ENCODE measurements at places on chromosomes 2 and 18.

DNA sequence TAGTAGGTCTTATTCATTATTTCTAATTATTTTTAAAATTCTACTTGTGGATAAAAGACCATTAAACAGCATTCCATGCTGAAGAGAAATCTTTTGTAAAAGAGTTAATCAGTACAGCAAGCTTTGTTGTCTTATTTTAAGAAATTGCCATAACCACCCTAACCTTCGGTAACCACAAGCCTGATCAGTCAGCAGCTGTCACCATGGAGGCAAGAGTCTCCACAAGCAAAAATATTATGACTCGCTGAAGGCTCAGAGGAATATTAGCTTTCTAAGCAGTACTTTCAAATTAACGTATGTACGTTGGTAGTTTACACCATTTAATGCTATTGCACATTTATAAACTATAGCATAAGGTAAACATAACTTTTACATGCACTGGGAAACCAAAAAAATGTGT, 650.5 kb upstream of the LINC00305 start:
- DNase-seq: no peak

- no peak for DNase-seq
Observed at GRCh38 chr18:75530118-75530517, 102.6 kb upstream of the SMIM21 start.

DNA sequence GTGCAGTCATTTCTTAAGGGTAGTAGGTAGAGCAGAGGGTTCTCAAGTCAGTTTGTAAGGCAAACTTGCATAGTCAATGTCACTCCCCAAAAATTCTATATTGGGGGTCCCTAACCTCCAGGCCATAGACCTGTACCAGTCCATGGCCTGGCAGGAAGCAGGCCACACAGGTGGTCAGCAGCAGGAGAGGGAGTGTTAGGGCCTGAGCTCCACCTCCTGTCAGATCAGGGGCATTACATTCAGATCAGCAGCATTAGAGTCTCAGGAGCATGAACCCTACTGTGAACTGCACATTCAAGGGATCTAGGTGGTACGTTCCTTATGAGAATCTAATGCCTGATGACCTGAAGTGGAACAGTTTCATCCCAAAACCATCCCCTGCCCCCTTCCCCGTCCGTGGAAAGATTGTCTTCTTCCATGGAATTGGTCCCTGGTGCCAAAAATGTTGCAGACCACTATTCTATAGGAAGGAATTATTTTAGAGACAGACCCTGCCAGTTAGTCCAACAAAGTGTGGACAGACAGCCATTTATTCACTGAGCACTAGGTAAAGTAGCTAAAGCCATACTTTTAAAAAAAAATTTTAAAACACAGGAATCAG, 6.7 kb downstream of the COA5 start:
- DNase-seq: no peak

DNA sequence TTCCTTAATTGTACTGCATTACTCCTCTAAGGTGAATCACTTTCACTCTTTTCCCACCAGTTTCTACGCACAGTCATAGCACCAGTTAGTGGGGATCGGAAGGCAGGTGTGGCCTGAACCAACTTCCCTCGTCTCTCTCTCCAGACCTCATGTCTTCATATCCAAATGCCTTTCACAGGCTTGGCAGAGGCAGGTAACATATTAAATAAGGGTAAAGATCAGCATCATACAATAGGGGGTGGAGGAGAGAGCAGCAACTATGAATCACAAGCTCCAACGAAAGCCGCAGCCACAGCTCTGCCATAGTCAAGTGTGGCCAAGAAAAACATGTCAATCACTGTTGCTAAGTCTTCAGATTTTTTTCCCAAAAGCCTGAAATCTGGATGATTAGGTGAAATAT, 40.3 kb downstream of the AP1S3 start:
- no peak for DNase-seq

GRCh38 chr2:69514406-69514805, 77.2 kb upstream of the NFU1 start:
- no peak for DNase-seq

- no peak for DNase-seq
Observed at GRCh38 chr2:175293776-175294175, 112.3 kb upstream of the ATP5MC3 start.

DNA sequence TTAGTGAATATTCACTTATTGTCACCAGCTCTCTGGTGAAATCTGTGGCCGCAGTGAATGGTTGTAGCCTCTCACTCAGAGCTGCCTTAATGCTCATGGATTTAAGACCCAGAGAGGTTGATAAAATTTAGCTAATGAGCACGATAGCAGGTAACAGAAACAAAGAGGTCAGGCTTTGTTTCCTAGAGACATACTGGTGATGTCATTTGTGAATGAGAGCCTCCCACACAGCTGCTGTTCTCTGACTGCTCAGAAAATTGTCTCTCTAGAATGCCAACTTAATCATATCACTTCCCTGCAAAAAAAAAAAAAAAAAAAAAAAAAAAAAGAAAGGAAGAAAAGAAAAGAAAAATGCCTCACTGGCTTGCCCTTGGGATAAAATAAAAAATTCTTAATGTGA, 411.7 kb upstream of the MYT1L start:
- peak; percentile 45 for DNase-seq

DNA sequence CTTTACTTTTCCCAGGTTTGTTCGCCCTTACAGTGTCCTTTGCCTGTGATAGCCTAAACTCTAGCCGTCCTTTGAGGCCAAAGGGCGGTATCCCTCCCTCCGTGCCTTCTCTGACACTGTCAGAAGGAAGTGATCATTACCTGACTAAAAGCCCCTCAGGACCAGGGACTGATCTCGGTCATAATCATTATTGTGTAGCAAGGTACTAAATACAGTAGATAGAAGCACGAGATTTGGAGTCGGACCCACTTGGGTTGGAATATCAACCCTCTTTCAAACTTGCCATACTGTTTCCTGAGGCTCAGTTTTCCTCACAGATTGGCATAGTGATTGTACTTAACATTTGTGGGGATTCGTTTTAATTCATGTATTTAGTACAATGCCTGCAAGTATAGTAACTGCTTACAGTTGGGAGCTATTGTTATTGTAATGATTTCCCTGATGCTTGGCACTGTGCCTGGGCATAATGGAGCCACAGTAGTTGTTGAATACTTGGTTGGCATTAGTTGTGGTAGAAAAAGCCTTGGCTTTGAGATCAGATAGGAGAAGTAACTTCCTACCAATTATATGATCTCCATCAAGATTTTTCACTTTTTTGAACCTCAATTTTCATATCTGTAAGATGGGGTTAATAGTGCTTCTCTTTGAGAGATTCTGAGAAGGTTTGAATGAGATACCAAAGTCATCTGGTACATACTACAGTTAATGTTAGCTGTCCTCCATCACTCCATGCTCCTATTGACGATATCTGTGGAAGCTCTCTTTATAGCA, 836 bp downstream of the STK11IP start:
- no peak for DNase-seq

DNA sequence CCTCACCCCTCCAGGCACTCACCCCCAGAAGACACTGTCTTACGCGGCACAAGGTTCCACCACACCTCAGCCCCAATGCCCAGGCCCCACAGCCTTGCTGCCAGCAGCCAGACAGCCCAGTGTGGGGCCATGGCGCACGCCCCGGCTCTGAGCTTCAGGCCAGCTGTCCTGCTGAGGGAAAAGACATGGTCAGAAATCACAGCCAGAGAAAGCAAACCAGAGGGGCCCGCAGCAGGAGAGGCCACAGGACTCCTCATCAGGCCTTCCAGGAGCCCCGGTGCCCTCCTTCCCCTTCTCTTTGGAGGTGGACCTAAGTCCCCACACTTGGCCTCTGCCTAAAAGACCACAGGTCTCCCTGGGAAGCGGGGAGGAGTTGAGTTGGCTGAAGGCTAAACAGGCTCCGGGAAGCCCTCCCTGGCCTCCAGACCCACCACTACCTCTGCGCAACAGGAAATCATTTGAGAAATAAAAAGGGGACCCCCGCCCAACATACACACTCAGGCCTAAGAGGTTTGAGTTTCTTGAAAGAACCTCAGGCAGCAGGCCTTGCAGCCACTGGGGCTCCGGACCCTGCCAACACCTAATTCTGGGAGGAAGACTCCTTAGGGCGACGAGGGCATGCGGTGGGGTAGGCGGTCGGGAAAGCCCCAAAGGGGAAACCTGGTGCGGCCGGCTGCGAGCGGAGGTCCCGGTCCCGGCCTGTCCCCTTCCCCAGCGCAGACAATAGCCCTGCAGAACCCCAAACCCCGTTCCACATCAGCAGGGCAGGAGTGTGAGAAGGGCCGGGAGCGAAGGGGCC, 1.9 kb downstream of the SEMA4C start:
- no peak for DNase-seq

- peak; percentile 94 for DNase-seq
Observed at GRCh38 chr2:9951522-9952285, at the start of gene GRHL1. GRHL1 (plus strand) TSS chr2:9951693; CDS start chr2:9951834, 141 bp downstream.

DNA sequence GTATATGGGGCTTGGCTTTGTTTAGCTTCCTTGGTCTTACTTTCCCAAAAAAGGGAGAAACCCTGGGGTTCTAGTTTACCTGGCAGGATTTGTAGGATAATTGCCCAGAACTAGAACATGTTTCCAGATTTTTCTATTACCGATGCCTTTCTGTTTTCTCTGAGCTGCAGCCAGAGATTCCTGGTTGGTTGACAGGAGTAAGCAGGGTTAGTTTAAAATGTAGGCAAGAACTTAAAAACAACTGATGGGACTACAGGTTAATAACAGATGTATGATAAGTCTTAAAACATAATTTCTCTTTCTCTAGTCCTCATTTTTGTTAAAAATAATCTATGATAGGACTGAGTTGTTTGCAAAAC, 38.9 kb upstream of the GMCL1 start:
- DNase-seq: no peak

- DNase-seq: no peak
Observed at GRCh38 chr18:22871809-22872525, 61.2 kb upstream of the RBBP8 start.

- DNase-seq: no peak
Observed at GRCh38 chr2:167753142-167753541, 494.3 kb downstream of the STK39 start.

GRCh38 chr2:219851801-219852481, 224.5 kb downstream of the SLC4A3 start:
- no peak for DNase-seq

- DNase-seq: no peak
Observed at GRCh38 chr2:75551434-75551833, 9.3 kb downstream of the EVA1A start.

DNA sequence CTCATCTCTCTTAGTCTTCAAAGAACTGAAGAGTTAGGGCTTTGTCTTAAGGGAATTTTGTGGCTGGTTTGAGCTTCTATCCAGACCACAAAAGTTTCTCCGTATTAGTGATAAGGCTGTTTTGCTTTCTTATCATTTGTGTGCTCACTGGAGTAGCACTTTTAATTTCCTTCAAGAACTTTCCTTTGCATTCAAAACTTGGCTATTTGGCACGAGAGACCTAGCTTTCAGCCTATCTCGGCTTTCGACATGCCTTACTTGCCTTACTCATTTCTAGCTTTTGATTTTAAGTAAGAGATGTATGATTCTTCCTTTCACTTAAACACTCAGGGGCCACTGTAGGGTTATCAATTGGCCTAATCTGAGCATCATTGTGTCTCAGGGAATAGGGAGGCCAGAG, 29.9 kb downstream of the HDHD2 start:
- DNase-seq: no peak

GRCh38 chr2:62215306-62216064, 19.6 kb downstream of the B3GNT2 start:
- no peak for DNase-seq

DNA sequence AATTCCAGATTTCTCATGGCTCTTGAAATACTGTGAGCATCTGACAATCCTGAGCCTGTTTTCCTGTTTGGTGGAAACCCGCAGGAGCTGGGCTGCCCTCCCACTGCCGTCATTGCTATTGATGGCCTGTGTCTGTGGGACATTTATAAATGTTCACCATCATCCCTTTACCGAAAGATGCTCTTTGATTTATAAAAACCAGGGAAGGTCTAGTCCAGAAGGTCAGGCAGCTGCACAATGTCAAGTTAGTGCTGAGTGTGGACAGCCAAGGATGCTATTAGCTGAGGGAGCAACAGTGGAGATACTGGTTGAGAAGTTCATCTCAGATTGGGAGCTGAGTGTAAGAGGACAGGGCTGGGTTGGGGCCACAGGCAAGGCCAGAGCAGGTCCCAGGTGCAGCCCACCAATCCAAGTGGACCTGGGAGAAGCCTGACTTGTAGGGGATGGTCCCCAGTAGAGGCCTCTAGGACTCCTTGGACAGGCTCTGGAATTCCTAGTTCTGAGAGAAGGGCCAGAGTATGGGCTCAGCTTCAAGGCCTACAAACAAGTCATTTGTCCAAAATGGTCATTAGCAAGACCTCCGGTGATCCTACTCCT, 55.1 kb downstream of the COPS8 start:
- DNase-seq: no peak

- DNase-seq: no peak
Observed at GRCh38 chr2:196123679-196124373, 47.6 kb downstream of the STK17B start.

DNA sequence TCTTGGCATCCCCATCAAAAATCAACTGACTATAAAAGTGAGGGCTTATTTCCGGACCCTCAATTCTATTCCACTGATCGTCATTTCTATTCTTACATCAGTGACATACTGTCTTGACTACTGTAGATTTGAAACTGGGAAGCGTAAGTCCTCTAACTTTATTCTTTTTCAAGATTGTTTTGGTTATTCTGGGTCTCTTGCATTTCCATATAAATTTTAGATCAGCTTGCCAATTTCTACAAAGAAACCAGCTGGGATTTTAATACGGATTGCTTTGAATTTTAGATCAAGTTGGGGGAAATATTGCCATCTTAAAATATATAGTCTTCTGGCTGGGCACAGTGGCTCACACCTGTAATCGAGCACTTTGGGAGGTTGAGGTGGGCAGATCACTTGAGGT, 17.9 kb upstream of the INPP4A start:
- no peak for DNase-seq

GRCh38 chr2:200762127-200762526, 49.6 kb upstream of the BZW1 start:
- DNase-seq: no peak

DNA sequence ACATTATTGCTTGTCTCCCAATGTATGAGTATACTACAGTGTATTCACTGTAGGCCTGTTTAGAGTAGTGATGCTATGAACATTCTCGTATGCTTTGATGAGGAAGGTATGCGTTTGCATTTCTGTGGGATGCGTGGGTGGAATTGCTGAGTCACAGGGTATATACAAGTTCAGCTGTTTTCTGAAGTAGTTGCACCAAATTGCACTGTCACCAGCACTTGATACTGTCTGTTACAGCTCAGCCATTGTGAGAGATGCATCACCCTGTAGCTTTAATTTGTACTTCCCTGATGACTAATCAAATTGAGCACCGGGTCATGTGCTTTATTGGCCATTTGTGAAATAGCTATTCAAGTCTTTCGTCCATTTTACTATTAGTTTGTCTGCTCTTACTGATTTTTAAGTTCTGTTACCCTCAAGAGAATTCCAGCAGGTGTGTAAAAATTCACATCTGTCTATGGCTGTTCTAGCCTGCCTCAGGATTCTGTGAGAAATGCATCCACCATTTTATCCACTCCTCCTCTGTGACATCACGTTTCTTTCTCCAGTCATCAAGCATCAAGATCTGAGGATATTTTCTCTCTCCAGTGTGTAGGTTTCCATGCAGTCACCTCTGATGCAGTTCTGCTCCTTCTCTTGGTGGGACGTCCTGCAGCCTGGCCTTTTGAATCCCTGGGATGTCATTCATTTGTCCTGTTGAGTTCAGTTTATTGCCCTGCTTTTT, 72.5 kb downstream of the DGKD start:
- DNase-seq: no peak
